ENCODE measurements at places on chromosomes 1 and 21.
A peak's percentile ranks its signal among the peaks of the same experiment; 100 is the strongest.

- DNase-seq, result no peak
Measured at GRCh38 chr21:23950344-23950743, 1656.9 kb downstream of the MRPL39 start.

DNA sequence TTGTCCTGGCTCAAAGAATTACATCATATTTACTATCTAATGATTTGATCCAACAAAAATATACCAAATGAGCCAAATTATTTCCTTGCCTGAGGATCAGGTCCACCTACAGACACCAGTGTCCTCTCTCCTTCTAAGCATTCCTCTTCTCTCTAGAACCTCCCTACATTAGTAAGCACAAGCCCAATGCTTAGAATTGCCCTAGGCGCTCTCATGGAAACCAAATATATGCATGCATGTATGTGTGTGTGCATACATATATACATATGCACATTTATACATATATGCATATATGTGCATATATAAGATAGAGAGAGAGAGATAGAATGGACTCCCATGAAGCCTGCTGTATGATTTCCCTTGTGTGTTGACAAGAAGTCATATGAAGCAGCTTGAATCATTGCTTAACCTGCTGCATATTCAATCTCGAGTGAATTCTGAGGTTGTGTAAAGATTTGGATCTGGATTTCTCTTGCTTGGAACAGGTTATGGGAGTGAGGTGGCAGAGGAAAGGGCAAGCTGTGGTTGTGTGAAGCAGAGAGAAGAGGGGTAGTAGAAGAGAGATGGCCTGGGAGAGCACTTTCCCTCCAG, 66.1 kb downstream of the SPAG17 start:
- DNase-seq, result no peak

GRCh38 chr21:33396951-33397350, 6.3 kb upstream of the IFNGR2 start:
- no peak for DNase-seq

- no peak for DNase-seq
Measured at GRCh38 chr1:68223687-68224086, 8.6 kb downstream of the WLS start.

DNA sequence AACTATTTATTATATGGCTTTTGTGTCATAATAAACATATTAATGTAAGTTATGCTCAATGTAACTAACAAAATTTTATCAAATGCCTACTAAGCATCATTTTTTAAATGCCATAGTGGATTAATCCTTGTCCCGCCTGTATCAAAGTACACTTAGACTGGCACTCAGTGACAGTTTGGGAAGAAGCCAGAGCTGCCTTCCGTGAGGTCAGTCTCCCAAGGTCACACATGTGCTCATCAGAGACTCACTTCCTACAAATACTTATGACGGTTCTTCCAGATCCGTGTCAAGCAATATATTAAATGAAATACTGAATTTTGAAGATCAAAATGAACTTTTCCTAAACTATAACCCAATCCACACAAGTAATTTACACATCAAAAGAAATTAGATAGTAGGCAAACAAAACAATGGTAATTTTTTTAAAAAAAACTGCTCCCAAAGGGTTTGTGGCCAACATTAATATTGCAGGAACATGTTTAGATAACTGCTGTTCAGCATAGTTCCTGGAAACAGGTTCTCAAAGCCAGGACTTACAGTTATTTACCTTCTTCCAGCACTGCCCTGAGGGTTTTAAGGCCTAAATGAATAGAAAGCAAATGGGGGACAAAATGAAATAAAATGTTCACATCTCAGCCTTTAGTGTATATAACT, 27.2 kb downstream of the WLS start:
- no peak for DNase-seq

GRCh38 chr1:224106568-224107281, 7.2 kb upstream of the FBXO28 start:
- DNase-seq, result no peak

GRCh38 chr1:19341201-19342061, 29.3 kb downstream of the SLC66A1 start:
- peak; percentile 74 for DNase-seq
